ENCODE measurements at places on chromosomes 16 and 17.

DNA sequence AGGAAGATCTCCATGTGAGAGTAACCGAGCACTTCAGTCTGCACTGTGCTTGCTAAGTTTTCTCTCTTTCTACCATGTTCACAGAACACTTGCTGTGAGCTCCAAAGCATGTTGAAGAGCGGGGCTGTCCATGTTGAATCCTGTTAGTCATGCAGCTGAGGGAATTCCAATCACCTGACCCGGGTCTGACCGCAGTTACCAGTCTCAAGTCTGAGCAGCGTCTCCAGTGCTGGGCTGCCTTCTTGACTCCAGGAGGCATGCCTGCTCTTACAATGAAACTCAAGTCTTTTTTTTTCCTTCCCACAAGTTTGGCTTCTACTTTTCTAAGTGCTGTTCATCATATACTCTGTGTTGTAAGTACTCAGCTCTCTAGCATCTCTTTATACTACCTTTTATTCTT is 44.3 kb downstream of the HOXB1 start:
- no peak for DNase-seq

- DNase-seq, result peak; percentile 69
These were observed at the start of gene GJC1 for GRCh38 chr17:44829523-44830358. Gene GJC1, minus strand, starts transcription at chr17:44830287. Its CDS starts 24,470 bp downstream, at chr17:44805817.

DNA sequence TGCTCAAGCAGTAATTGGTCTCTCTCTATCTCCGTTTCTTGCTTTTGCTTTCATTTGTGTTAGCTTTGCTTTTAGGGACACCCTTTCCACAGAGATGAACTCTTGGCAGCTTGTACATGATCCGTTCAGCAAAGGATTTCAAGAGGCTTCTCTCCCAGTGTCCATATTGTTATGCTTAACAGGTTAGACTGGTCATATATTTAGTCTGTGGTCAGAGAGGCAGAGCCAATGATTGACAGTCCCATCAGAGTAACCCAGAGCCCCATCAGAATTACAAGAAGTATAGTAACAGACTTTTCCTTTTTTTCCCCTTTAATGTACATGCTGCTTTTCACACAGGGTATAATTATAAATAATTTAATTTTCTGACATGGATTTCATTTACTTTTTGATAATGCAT is 34.4 kb downstream of the GDPD1 start:
- DNase-seq, result no peak

DNA sequence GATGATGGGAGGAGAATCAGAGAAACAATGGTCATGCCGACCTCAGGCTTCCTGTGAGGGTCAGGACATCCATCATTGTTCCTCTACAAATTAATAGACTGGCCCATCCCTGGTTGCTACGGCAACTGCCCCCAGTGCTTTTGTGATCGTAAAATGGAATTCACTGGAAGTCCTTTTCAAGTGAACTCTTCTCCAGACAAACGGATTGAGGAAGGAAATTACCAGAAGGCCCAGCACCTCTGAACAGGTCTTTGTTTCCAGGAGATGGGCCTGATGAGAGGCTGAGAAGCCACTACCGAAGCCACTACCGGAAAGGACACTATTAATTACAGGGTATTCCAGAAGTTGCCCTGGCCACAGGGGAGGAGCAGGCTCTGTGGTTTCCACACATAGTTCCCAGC is 126.0 kb downstream of the MGAT5B start:
- no peak for DNase-seq

DNA sequence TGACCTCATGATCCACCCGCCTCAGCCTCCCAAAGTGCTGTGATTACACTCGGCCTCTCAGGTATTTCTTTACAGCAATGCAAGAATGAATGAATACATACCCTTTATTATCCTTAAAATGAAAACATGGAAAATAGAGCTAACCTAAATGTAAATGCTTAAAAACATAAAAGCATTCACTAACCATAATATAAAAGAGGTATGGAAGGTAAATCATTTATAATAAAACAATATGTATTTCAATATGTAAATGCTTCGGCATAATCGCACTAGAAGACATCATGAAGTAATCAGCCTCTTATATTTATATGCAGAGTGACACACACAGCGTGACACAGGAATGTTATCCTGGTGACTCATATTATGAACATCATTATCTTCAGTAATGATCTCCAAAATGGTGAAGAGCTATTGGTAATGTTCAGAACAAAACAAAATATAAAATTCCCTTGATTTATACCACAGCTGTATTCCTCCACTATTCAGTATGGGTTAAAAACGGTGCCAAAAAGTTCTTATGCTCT is 53.9 kb downstream of the AIPL1 start:
- no peak for DNase-seq

DNA sequence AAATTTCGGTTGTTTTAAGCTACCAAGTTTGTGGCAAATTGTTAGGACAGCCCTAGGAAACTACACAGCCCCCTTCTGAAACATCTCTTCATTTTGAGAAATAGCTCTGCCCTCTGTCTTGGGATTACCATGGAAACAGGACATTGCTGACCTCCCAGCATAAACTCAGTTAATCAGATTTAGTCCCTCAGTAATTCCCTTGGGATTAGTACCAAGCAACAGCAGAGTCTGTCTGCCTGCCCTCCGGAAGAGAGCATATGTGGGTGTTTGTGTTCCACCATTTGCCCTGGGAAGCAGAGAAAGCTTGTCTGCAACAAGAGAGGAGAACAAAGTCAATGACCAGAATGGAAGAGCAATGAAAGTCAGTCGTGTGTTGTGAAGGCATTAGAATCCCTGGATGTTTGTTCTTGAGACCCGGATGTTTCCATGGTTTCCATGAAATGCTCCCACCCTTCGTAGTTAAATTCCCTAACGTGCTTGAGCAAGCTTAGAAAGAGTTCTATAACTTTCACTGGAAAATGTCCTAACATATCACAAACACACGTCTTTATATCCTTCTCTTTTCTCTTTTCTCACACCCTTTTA is 26.2 kb downstream of the NUDT7 start:
- no peak for DNase-seq

- no peak for DNase-seq
These were observed 18.4 kb upstream of the PDK2 start for GRCh38 chr17:50076591-50077235.

DNA sequence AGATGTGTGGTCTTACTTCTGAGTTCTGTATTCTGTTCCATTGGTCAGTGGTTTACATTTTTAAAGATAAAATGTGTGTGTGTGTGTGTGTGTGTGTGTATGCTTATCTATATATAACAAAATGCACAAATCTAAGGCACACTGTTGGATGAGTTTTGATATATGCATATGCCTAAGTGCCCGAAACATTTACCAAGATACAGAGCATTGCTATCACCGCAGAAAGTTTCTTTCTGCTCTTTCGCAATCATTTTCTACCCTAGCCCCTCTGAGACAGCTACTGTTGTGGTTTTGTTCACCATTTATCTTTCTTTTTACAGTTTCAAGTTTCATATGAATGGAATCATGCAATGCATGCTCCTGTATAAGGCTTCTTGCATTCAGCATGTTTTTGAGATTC is 97.0 kb downstream of the MRTFB start:
- no peak for DNase-seq

DNA sequence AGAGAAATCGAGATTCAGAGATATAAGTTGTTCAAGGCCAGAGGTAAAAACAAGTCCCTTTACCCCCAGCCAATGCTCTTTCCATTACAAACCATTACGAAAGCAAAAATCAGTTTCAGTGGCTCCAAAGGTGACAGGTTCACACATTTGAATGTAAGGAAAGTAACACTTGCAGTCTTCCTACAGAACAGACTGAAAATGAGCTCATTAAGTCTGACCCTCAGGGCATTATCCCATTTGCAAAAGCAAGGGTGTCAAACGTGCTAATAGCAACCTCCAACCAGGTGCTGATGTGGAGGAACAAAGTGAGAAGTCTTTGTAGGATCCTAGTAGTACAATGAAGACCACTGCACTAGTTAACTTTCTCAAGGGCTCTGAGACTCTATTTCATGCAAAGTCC is 65.2 kb downstream of the XPO6 start:
- no peak for DNase-seq

DNA sequence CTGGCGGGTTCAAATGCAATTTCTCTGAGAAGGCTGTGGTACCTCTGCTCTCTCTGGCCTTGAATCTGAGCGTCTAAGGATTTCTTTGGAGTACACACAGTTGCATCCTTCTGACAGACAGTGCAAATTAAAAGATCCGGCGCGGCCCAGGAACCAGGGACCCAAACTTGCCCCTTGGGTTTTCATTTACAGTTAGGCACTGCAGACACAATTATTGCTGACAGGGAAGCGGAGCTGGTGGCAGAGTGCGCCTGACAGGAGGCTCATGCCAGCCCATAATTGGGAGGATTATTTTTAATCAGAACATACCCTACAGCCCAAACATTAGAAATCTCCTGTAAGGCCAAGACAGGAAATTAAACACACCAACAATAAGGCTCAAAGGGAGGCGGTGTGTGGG is 1023.4 kb upstream of the RBFOX1 start:
- no peak for DNase-seq

GRCh38 chr17:42109086-42109485 is 3.4 kb downstream of the DHX58 start:
- no peak for DNase-seq

DNA sequence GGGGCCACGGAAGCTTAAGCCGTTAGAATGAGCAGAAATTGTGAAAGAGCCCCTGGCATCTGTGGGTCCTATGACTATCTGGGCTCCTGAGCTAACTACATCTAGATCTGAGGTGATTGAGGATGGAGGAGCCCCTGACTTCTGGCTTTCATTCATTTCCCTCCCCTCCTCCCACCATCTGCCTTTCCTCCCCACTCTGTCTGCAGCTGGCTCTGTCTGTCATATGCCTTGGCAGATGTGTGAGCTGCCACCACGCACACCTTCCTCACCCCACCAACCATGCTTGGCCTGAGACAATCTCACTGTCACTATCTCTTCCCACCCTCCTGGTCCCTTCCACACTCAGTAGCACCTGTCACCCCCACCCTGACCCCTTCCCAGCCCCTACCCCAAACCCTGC is 5.1 kb downstream of the CD300E start:
- no peak for DNase-seq

GRCh38 chr17:38705803-38706504 is 881 bp downstream of the MLLT6 start:
- peak; percentile 84 for DNase-seq

DNA sequence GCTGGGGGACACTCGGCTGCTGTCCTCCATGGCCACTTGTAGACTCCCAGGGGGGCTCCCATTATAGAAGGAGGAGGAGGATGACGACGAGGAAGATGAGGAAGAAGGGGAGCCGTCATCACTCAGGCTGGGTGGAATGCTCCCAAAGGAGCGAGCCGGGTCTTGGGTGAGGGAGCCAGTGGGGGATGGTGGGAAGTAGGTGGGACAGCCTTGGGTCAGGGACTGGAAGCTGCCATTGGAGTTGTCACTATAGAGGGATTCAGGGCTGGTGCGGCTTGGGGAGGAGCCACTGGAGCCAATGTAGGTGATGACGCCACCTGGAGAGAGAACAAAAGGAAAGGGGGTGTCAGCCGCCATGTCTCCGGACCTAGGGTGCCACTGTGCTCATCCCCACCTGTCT is 3.3 kb downstream of the NR1D1 start:
- DNase-seq, result no peak

- no peak for DNase-seq
These were observed 34.1 kb downstream of the NME2 start for GRCh38 chr17:51200295-51200694.

GRCh38 chr16:10090816-10091215 is 91.4 kb downstream of the GRIN2A start:
- no peak for DNase-seq

GRCh38 chr16:77662246-77662645 is 60.1 kb upstream of the NUDT7 start:
- no peak for DNase-seq

DNA sequence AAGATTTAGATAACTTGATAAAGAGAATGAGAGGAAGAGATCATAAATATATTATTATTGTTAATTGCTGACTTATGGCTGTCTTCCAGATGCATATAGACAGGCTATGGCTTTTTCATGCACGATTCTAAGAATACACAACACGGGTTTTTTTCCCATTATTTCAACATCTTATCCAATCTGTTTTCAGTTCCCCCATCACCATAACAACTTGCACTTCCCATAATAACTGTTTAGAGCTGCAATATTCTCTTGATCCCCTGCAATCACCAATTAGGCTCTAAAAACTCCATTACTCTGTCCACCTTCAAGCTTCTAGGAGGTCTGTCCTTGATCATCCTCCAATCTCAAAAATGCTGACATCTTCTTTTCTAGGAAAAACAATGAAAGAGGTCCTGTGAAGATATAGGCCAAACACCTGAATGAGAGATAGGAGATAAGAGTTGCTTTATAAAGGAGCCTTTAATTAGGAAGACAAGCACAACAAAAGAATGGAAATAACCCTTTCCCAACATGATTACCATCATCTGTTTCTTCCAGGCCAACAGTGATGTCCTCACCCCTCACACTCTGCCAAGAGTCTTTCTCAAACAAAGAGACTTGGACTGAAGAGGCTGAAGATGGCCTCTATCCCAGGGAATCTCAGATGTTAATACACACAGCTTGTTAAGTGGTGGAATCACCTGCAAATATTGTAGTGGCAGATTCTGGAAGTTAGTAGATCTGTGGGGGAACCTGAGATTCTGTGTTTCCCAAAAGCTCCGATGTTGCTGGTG is 32.2 kb upstream of the CCL2 start:
- no peak for DNase-seq

- no peak for DNase-seq
These were observed 86.4 kb downstream of the SOCS1 start for GRCh38 chr16:11169641-11170040.

GRCh38 chr16:81693041-81693743 is 85.9 kb upstream of the PLCG2 start:
- no peak for DNase-seq

DNA sequence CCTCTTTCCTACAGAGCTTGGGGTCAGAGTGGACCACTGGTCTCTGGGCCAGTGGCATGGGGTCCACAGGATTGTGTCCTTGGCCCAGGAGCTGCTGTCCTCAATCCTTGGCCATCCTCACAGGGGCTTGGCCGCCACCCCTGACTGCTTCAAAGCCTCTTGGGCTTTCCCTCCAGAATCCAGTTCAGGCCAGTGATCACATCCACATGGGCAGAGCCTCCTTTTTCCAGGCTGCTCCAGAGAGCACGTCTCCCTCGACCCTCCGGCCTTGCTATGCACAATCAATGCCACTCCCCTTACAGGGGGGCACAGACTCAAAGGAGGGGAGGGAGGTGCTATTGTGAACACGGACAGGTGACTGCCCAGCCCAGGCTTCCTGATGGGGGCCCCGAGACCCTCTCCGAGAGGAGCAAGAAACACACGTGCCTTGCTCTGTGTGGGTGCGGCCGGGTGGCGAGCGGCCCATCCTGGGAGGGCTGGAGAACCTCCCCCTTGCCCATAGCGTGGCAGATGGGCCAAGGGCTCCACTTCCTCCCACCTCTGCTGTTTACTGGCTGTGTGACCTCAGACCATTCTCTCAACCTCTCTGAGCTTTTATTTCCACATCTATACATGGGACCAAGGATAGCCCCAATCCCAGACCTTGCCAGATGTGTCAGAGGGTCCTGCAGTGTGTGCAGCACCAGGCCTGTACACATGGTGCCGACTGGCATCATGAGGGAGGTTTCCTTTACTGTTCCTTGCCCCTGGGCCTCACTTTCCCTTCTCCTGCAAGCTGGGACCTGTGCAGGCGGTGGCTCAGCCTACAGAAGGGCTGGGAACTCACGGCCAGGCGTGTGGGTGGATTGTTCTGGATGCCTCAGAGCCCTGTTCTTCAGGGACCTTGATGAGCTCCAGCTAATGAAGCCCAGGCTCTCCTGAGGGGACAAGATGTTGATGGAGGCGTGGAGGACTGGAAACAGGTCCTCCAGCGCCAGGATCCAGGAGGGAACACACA is 229.0 kb upstream of the GSE1 start:
- DNase-seq, result no peak

GRCh38 chr16:12160815-12161550 is 184.4 kb downstream of the SNX29 start:
- DNase-seq, result no peak

- DNase-seq, result no peak
These were observed 17.8 kb upstream of the RNPS1 start for GRCh38 chr16:2285731-2286191.
